H4 (cell line): ENCODE measurements at places on chromosomes 2 and 18. TPM values are rescaled to one million over a fixed set of nuclear protein-coding genes. Genes with fewer than 3 reads are reported as not detected.
A peak's percentile ranks its signal among the peaks of the same experiment; 100 is the strongest.

The PELI1 gene
- total RNA-seq = 5.5 and 5.7 TPM in 2 replicates

The SRSF7 gene
- total RNA-seq = 308 and 364 TPM in 2 replicates

The EFR3B gene
- 0.19 and 0.21 TPM in 2 replicates for total RNA-seq

The MSTN gene
- total RNA-seq = not detected in 2 replicates

The GALNT14 gene
- 12.2 and 12.9 TPM in 2 replicates for total RNA-seq

DNA sequence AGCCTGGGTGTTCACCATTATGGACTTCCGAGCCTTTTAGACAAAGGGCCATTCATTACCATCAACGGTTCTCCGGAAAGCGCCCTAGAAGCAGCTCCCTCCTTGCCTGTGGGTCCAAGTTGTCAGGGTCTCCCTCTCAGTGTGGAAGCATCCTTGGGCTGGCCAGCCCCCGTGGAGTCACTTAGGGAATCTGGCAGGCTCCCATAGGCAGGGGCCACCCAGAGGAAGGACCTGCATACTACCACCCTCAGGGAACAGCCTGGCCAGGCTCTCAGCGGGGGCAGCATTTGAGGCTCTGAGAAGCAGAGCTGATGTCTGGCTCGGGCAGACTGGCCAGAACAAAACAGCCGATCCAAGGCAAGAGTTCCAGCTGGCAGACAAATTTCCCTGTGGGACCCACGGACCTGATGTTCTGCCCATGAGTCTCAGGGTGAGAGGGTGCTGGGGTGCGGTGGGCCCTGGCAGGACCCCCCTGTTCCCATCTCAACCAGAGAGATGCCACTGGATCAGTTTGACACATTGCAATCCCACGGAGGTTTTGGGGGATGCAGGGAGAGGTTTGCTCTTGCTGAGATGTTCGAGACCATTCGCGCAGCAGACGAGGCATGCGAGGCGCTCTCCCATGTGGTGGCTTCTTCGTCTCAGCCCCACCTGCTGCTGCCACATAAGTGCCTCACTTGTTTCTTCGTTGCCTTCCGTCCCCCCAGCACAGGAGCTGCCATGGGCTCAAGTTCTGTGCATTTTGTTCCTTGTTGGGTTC lies 56.9 kb downstream of the ACKR3 start:
- no peak for DNase-seq

DNA sequence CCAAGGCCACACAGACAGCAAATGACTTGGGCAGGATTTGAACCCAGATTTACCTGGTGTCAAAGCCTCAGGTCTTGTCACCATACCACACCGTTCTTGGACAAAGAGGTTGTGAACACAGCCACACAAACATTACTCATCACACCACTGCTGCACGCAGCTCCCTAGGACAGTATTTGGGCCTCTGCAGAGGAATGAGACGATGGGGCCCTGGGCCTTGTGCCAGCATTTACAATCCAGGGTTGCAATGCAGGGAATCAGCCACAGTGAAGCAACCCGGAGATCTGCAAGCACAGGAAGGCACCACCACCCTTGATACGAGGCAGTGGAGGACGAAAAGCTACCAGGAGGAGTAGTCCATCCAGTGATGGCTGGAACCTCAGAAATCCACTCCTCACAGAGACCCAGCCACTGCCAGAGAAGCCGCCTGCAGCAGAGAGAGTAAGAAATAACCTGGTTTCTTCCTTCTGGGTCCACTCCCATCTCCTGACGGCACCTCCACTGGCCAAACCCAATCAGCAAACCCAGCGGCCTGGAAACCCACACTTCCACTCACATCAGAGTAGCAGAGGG lies 3.7 kb upstream of the MTCL1 start:
- DNase-seq = peak; percentile 75

DNA sequence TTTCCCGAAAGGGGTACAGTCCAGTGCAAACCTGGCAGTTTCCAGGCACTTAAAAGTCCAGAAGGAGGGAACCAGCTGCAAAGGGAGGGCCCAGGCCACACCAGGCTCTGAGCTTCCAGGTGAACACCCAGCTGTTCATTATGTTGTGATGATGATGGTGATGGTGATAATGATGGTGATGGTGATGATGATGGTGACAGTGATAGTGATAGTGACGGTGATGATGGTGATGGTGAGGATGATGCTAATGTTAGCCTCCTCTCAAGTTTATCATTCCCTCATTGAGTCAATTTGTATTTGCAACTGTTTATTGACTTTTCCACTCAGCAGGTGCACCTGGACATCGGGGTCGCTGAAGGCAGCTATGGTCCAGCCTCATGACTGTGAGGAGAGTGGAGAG lies 199.4 kb upstream of the ID2 start:
- no peak for DNase-seq

DNA sequence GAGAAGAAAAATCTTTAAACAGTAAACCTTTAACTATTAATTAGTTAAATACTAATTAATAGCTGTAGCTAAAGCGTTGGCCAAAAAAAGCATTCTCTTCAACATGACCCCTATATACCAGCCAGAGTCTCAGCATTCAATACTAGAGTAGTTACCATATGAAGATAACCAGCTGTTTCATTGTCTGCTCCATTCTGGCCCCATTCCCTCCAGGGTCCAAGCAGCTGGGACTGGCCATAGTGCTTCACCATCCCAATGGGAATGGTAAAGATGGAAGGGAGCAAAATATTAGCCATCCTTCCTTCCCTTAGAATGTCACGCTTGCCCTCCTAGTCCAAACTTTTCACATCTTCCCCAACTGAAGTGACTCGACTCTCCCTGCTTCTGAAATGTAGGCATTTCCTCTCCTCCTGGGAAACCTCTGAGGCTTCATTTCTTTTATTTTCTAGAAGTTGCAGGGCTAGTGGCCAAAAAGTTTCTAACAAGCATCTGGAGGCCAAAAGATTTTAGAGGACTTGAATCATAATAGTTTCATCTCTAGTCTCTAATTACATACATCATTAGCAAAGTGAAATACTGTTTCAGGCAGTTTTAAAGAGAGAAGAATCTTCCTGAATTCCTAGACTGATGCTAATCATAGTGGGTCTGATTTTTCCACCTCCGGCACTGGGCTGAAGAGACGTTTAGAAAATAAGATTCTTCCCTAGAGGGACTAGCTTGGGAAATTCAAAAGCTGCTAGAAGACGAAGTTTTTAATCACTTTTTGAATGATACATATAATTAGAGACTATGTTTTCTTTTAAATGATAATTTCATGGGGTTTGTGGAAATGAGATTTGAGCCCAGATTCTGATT lies 52.7 kb downstream of the CCDC68 start:
- no peak for DNase-seq

DNA sequence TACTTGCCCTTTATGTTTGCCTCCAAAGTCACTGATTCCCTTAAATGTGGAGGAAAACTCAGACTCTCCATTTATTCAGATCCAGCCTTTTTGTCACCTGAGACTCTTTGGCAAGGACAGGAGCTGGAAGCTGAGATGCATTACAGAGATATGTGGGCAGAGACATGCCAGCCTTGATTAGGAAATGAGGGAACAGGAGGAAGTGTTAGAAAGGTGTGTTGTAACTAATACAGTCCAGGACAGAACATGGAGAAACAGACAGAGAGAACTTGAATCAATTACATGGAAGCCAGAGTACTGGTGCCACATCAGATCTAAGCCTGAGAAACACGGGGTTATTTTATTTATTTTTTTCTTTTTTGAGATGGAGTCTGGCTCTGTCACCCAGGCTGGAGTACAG lies 79.0 kb downstream of the SP100 start:
- no peak for DNase-seq

DNA sequence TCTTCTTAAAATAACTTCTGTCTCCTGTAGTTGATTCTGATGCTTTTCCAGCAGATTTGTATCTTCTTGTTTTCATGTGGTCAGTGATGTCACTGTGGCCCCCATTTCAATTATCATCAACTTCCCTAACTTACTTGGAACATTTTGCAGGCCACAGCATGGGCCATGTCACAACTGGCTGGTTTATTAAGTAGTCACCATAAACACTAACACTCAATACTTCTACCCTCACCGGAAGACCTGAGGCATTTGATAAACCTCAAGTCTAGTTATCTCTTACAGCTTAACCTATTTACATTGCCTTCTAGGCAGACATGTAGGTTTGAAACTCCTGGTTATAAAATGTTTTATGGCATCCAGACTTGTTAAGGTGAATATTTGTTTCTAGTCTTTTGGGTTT lies 37.4 kb upstream of the PROKR1 start:
- DNase-seq = no peak

GRCh38 chr2:200681697-200682096 lies 95.9 kb downstream of the AOX1 start:
- no peak for DNase-seq

DNA sequence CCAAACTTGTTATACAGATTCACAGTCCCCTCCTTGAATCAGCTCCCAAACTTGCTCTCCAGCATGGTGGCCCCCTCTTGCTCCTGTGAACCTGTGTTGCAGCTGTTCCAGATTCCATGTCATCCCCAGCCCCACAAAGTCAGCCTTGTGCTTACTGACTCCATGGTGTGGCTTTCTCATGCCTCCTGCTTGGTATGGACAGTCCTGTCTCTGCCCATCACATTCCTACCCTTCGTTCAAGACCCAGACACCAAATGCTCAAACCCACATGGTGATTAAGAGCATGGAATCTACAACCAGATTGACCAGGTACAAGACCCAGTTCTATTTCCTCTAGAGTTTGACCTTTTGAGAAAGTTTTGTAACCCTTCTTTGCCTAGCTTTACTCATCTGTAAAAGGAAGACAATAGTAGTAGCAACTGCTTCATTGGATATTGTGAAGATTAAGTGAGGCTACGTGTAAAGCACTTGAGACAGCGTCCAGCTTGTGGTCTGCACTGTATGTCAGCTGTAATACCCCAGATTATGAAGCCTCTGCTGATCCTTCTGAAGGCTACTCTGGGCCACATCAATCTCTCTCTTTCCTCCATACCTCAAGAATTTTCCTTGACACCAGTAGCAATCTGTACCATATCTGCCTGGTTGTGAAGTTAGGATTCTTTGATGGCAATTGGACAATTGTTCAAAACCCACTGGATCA lies 146.4 kb upstream of the HAAO start:
- no peak for DNase-seq

DNA sequence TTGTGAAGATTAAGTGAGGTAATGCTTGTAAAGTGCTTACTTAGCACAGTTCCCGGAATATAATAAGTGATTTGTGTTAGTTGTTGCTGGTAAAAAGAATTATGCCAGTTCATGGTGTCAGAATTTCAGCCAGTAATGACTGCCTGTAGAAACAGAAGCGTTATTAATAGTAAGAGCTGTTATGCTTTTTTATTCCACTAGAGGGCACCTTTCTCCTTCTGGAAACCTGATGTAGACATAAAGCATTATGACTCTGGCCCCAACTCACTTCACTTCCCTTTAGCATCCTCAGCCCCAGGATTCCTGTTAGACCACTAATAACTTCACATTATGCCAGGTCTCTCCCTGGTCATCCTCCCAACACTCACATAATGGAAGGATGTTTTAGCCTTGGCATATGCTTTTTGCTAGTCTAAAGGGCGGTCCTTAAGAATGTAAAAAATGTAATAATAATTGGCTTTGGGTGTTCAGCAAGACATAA lies 34.9 kb downstream of the C18orf54 start:
- DNase-seq = peak; percentile 51

DNA sequence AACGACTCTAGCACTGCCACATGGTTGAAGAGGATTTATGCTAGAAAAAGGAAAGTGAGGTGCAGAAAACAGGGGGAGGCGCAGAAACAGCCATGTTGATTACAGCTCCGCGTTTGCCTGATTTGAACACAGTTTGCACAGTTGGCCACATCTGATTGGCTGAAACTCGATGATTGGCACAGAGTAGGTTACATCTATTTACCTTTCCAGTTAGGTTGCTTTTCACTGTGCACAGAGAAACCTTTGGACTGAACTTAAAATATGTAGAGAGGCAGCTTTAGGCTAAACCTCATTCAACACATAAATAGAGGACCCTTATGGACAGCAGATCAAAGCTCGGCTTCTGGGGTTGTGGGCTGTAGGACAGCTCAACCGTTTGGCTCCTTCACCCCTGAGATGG lies 153.7 kb upstream of the APCDD1 start:
- DNase-seq = no peak

- DNase-seq = no peak
These were observed 149.4 kb upstream of the ID2 start for GRCh38 chr2:8532438-8532837.

DNA sequence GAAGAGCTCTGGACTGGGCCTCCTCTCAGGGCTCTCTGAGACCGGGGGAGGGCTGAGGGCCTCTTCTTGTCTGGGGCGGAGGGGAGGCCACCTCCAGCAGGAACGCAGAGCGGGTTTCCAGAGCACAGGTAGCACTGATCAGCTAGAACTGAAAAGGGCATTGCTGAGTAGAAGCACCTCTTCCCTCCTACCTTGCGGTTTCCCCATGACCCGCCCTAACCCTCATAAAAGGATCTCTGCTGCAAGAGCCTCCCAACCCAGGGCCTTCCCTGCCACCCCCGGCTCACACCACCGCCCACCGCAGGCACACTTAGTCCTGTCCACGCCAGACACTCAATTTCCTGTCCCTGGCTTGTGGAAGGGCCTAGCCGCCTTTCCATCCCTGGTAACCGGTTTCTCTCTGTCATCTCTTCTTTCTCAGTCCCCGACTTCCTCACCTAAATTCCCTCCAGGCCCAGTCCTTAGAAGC lies 966 bp downstream of the ADCY3 start:
- DNase-seq = no peak

DNA sequence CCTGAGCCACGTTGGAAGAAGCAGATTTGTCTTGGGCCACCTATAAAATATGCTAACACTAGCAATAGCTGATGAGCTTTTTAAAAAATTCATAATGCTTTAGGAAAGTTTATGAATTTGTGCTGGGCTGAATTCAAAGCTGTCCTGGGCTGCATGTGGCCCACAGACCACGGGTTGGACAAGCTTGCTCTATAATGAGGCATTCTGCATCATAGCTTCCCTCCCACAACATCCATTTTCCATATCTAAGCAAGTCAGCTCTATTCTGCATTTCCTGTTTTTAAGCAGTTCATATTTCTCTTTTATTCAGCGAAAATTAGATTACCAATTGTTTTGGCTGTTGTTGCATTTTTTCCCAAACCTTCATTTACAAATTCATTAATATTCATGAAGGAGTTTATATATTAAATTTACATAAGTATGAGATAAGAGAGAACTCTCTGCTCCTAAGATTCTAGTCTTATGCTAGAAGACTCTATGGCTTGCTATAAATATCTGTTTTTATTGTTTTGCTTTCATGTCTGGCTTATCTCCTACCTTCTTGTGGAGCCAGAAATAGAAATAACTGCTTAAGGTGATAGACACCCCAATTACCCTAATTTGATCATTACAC lies 114.5 kb upstream of the HNRNPA3 start:
- DNase-seq = no peak

DNA sequence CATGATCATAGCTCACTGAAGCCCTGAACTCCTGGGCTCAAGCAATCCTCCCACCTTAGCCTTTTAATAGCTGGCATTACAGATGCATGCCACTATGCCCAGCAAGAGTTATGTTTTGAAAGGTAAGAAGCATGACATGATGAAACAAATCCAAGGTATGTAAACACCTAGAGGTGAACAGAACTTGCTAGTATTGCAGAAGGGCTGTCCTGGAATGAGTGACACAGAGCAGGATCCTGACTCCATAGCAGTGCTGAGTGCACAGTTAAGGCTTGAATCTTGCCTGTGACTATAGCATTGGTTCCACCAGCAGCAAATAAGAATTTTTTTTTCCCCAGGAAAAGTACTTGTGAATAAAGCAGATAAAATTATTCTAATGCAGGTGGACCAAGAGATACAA lies 309.5 kb downstream of the PIK3C3 start:
- no peak for DNase-seq
